ENCODE measurements at places on chromosomes 6 and 20.

GRCh38 chr6:43172104-43173007 lies 1.3 kb downstream of the SRF start:
- no peak for DNase-seq

GRCh38 chr6:108637963-108638362 lies 77.2 kb downstream of the FOXO3 start:
- no peak for DNase-seq

GRCh38 chr20:24212494-24212893 lies 223.9 kb upstream of the GGTLC1 start:
- no peak for DNase-seq

- DNase-seq: no peak
Measured at GRCh38 chr6:134235937-134236751, 81.8 kb downstream of the SGK1 start.

DNA sequence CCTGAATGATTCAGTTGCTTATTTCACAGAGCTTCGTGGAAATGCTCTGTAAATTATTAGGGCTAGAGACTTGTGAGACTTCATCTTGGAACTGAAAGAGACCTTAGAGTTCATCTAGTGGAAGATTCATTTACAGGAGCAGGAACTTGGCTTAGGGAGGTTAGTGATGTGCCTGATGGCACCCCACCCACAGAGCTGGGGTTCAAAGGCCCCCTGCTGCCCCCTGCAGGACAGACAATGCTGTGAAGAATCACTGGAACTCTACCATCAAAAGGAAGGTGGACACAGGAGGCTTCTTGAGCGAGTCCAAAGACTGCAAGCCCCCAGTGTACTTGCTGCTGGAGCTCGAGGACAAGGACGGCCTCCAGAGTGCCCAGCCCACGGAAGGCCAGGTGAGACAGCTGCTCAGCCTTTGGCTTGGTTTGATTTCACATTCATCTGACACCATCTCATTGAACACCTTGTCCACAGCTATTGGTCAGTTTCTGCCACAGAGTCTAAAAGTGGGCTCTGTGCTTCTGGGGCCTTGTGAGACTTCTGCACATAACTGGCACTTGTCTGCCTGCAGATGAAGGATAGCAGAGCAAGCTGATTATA lies 25.1 kb downstream of the MYBL2 start:
- peak; percentile 29 for DNase-seq

All from Jurkat, Clone E6-1 (cell line).